A549 treated with Hydrocortisone at 1 μM for 4 hours (cell line): ENCODE measurements at places on chromosomes 2 and 18. TPM values are rescaled to one million over a fixed set of nuclear protein-coding genes. Genes with fewer than 3 reads are reported as not detected.

The SP5 gene
- not detected in 5 replicates for total RNA-seq

The ACOXL gene
- total RNA-seq: not detected in 5 replicates

The TRIM43 gene
- 0.07 to 0.15 TPM (median 0.08 TPM) in 3 of 5 replicates, not detected in the others for total RNA-seq

The DHRS9 gene
- 3.0 to 4.7 TPM (median 3.9 TPM) in 5 replicates for total RNA-seq

The SERPINB11 gene
- 0.07 TPM in 1 of 5 replicates, not detected in the others for total RNA-seq
